ENCODE measurements at places on chromosomes 2 and 18.

GRCh38 chr2:199989822-199990221 lies 34.4 kb downstream of the MAIP1 start:
- no peak for DNase-seq

GRCh38 chr18:21112140-21112473 lies 494 bp upstream of the ROCK1 start:
- DNase-seq: no peak

DNA sequence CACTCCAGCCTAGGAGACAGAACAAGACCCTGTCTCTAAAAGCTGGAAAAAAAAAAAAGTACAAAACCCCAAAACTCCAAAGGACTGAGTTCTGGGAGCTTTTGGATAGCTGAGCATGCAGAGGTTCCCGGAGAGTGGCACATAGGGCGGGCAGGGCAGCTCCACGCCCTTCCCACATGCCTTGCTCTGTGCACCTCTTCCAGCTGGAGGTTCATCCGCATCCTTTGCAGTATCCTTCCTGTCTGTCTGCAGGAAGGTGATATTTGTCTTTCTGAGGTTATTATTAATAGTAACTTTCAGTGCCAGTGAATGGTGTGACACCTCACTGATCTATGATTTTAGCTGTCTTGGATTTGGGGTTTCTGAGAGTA lies 70.2 kb downstream of the INPP4A start:
- DNase-seq: no peak

- DNase-seq: no peak
Measured at GRCh38 chr2:134683561-134684112, 35.2 kb downstream of the TMEM163 start.

DNA sequence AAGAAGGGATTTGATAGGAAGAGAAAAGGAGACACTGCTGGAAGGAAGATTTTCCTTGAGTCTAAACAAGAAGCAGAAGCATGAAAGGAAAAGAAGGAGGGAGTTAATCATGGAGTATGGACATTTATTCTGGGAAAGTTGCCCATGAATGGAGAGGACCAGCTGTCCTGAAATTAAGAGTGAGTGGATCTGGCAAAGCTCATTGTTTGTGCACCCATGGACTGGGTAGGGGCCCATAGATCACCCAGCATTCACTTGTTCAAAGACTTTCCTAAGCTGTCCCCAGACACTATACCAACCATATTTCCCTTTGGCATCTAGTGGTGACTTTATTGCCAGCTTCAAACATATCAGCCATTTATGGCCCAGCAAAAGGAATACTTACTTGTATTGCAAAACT lies 422.7 kb downstream of the FBXO15 start:
- DNase-seq: no peak

- DNase-seq: no peak
Measured at GRCh38 chr18:13576598-13576997, 149.8 kb downstream of the FAM210A start.
